Fibroblast of skin of right biceps (primary cell): ENCODE measurements at places on chromosomes 11 and 22.

GRCh38 chr11:128506999-128507611, 80.3 kb downstream of the ETS1 start:
- DNase-seq, result peak; percentile 97

DNA sequence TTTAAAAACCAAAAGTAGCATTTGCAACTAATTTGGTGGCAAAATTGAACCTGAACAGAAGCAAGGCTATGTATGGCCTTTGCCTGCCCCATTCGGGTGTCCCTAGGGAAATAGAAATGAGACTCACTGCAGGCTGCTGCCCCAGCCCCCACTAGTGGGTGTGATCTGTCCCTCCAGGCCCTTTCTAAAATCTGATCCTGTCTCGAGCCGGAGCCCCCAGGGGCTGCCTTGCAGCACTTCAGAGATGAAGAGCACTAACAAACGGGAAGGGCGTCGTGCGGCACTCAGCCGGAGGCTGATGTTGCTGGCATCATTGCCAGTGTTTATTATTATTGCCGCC, 43.2 kb downstream of the CD82 start:
- no peak for DNase-seq

DNA sequence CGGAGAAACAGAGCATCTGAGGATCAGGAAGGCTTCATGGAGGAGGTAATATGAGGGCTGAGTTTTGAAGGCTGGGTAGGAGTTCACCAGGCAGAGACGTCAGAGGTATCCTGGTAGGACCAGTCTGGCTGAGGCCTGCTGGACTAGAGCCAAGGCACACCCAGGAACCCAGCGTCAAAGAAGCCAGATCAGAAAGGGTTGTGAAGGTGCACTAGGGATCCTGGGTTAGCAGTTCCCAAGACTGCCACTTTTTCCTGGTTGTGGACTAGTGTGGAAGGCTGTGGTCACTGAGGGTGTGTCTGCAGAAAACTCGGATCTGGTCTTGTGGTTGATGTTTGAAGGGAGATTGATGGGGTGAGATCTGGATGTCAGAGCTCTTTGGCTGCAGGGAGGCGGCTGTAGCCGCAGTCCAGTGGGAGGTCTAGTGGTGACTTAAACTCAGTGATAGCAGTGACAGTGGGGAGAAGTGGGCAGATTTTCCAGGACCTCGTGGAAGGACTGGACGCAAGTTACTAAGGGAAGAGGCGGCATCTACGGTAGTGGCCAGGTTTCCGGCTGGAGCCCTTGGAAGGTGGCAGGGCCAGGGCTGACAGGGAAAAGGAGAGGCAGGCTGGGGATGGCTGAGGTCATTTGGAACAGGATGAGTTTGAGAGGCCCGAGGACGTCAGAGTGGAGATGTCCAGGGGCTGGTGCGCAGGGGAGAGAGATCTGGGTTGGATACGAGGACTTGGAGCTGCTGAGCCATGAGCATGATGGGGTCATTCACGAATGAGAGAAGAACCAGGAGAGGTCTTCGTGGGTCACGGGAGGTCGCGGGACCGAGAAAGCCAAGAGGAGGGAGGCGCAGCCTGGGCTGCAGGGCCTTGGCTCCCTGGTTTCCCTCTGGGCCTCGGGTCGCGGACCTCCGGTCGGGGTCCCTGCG, 10.9 kb downstream of the RELA start:
- DNase-seq, result peak; percentile 15

- no peak for DNase-seq
These were observed 45.6 kb downstream of the ARFGAP3 start for GRCh38 chr22:42811459-42811858.

GRCh38 chr11:47215366-47215910, 664 bp downstream of the DDB2 start:
- no peak for DNase-seq

- DNase-seq, result no peak
These were observed 5.9 kb upstream of the PEX26 start for GRCh38 chr22:18071968-18072310.

- peak; percentile 88 for DNase-seq
These were observed 654.3 kb downstream of the NTM start for GRCh38 chr11:132024587-132025295.

- peak; percentile 7 for DNase-seq
These were observed 20.8 kb downstream of the ADA2 start for GRCh38 chr22:17198170-17199002.

GRCh38 chr11:70092959-70093715, 15.0 kb downstream of the ANO1 start:
- no peak for DNase-seq

DNA sequence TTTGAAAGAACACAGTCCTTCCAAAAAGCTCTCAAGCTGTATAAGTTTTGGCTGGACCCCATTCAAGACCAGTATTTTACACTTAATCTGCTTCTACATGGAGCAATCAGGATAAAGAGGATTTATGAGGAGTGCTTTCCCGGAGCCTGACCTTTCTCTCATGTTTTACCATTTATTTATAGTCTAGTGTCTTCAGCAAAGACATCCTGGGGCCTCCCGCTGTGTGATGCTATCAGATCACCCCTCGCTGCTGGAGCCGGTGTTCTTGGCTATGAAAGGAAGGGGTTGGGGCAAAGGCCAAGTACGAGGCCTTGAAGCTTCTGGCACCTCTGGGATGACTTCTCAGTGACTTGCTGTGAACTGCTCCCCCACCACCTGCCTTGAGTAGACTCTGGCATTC, 189.6 kb downstream of the ADAMTS15 start:
- peak; percentile 40 for DNase-seq

GRCh38 chr11:131817687-131818188, 447.3 kb downstream of the NTM start:
- no peak for DNase-seq

- DNase-seq, result no peak
These were observed 499.8 kb upstream of the CCDC90B start for GRCh38 chr11:83785942-83786341.

GRCh38 chr11:69209421-69210309, 53.9 kb downstream of the SMIM38 start:
- no peak for DNase-seq

- no peak for DNase-seq
These were observed 32.5 kb downstream of the PDE3B start for GRCh38 chr11:14676068-14676467.

- no peak for DNase-seq
These were observed 107.7 kb downstream of the GRAMD1B start for GRCh38 chr11:123537726-123538125.

DNA sequence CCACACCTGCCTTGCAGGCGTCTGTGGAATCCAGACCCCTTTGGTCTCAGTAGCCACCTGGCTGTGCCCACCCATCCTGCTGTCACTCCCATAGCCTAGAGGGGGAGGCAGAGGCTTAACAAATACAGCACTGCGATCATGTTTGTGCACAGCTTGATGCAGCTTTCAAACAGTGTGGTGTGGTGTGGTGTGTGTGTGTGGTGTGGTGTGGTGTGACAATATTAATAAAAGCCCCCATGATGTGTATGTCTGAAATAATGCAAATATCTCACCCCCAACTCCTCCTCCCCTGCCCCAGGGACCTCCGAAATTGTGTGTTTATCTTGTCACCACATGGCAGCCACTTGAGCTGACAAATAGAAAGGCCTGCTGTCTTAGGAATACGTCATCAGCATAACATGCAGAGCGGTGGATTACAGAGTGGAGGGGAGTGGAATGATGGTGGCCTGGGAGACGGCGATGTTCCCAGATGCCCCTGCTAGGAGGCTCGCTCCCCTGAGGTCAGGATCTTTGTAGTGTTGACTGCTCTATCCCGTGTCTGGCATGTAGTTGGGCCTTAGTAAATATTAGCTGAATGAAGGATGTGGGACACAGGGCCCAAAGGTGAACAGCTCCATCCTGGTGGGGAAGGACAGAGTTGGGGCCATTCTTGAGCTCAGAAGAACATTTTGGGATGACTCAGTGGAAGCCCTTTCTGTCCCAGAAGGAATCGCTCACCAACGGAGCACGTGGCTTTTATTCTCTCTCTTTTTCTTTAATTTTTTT, 2.8 kb downstream of the PDXP start:
- peak; percentile 85 for DNase-seq

DNA sequence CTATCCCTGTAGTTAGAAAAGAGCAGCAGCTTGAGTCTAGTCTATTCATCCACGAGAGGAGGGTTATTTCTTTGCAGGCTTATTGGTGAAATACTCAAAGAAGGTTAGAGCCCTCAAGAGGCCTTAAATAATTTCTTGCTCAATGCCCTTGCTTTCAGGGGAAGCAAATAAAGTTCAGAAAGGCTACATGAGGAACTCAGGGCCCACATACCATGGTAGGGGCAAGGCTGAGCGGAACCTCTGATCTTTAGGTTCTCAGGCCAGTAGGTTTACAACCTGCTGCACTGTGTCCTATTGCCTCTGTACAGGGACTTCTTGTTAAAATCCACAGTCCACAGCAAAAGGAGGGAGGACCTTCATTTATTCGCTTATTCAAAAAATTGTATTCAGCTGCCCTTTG, 101.7 kb downstream of the ADAMTS15 start:
- no peak for DNase-seq

DNA sequence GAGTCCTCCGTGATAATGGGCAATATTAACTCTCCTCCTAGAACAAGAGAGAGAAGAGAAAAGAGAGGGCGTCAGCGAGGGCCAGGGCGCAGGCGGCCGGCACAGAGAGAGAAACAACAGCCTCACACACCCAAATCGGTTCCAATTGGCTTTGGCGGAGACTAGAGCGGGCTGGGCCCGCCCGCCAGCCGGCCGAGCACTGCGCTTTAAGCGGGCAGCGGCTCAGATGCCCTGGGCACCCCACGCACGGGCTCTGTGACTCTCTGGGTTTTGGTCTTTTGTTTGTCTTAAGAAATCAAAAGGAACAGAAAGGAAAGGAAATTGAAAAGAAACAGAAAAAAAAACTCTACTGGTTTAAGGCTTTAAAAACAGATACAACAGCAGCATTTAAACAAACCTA, 17.0 kb downstream of the SLC22A12 start:
- DNase-seq, result peak; percentile 3
